ENCODE measurements at places on chromosomes 12 and 14.

GRCh38 chr12:121958541-121959240, 40.3 kb downstream of the CFAP251 start:
- no peak for DNase-seq

DNA sequence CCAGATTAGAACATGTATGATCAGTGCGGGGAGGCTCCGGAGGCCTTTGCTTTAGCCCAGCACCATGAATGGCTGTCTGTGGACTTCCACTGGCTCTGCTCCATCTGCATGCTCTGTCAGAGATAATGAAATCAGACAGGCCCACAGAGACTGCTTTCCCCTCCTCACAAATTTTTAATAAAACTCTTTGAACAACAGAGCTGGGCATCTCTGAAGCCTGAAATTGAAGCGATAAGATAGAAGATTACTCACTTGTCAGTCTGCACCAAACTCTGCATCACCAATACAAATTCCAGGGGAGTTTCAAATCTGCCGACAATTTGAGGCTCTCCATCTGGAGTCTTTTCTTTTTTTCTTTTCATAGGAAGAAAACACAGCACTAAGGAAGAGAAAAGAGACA, 110.0 kb downstream of the DYRK2 start:
- DNase-seq, result no peak

GRCh38 chr12:121072147-121072546, 33.1 kb upstream of the OASL start:
- DNase-seq, result no peak

- peak; percentile 65 for DNase-seq
These were observed 11.8 kb upstream of the POLR3B start for GRCh38 chr12:106345746-106346145.

- DNase-seq, result no peak
These were observed 66.7 kb upstream of the STON2 start for GRCh38 chr14:81466854-81467253.

- no peak for DNase-seq
These were observed 5.3 kb downstream of the SPRYD3 start for GRCh38 chr12:53073881-53074280.

DNA sequence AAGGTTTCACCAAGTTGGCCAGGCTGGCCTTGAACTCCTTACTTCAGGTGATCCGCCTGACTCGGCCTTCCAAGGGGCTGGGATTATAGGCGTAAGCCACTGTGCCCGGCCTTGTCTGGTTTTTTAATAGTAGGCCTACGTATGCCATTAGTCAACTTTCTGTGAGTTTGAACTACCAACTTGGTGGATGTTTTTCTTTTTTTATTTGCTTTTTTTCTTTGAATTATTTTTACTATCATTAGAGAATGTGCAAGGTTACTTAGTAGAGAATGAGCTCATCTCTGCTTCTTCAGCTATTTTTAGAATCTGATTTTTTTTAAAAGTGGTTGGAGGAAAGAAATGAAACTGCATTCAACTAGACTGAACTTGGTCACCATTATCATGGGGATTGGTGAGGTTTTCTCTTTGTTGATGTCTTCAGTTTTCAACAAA, 51.4 kb downstream of the HMGA2 start:
- no peak for DNase-seq

- no peak for DNase-seq
These were observed 175.4 kb downstream of the ETNK1 start for GRCh38 chr12:22800332-22800731.

DNA sequence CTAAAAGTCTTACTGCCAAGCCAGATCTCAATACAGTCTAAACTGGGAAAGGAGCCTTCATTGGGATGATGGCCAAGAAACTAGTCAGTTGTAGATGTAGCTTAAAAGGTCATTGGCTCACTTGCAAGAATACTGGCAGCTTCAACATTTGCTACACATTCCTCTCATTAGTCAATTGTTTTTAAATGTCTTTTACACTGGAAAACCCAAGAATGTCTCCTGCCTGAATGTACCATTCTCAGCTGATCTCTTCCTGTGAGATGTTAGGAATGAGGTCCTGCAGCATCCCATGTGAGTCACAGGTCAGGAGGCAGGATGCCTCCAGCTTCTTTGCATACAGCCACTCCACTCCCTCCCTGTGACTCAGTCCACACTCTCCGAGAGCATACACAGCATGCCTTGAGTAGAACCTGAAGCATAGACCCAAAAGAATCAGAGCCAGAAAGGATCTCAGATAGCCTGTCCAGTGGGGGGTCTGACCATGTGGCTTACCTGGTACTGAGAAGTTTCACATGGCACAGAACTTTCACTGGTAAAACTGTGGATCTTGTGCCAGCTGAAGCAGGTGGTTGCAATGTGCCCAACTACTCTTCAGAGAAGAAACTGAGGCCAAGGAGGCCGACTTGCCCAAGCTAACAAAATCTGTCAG, 56.0 kb upstream of the HECTD1 start:
- peak; percentile 78 for DNase-seq

DNA sequence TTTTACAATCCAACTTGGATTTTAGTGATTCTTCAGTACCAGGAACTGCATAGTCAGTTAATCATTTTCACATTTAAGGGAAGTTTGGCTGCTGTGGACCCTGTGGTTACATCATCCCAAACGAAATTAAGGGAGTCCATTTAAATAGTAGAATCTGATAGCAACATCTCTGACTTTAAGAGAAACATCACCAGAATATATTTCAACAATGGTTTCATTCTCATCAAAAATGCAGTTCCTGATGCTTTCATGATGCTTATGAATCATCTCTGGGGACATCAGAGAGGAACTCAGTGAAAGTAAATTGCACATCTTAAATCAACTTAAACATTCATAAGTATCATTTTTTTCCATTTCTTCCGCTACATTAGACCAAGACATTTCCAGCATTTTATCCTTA, 1170.7 kb downstream of the FSCB start:
- DNase-seq, result no peak

DNA sequence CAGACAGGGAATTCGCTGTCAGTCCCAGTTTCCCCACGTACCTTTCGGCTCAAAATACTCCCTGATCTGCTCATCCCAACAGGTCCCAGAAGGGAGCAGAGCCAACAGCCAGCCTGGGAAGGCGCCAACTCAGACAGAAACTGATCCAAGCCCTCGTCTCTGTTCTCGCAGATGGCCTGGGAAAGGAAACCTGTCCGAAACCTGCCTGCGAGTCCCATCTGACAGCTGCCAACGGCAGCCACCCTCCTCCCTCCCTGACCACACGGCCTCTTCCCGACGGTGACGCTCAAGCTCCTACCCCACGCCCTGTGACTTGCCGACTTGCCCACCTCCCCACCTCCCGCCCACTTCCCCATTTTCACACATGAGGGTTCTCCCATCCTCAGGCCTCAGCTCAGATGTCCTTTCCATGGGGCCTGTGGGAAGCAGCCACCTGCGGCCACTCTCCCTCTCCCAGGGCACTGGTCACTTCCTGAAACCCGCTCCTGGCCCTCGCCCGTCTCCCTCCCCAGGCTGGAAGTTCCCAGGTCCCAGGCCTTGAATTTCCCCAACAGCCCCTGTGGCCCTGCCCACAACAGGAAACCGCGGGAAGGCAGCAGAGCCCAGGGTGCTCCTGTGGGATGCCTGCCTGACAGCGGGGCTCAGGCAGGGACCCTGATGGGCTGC, 60.9 kb upstream of the FBRSL1 start:
- DNase-seq, result no peak

GRCh38 chr14:69711065-69711464, 55.9 kb upstream of the SRSF5 start:
- no peak for DNase-seq

GRCh38 chr14:90281261-90281660, 24.9 kb downstream of the PSMC1 start:
- no peak for DNase-seq

GRCh38 chr14:31122098-31122611, 85.4 kb downstream of the HECTD1 start:
- DNase-seq, result no peak

DNA sequence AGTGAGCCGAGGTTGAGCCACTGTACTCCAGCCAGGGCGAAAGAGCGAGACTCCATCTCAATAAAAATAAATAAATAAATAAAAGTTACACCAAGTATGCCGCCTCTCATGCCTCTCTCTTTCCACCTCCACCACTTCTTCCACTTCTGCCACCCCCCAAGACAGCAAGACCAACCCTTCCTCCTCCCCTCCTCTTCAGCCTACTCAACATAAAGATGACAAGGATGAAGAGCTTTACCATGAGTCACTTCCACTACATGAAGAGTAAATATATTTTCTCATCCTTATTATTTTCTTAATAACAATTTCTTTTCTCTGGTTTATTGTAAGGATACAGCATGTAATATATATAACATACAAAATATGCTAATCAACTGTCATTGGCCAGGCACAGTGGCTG, 3.6 kb upstream of the TMED2 start:
- no peak for DNase-seq

- DNase-seq, result no peak
These were observed 164.7 kb upstream of the PRMT8 start for GRCh38 chr12:3326156-3326849.

DNA sequence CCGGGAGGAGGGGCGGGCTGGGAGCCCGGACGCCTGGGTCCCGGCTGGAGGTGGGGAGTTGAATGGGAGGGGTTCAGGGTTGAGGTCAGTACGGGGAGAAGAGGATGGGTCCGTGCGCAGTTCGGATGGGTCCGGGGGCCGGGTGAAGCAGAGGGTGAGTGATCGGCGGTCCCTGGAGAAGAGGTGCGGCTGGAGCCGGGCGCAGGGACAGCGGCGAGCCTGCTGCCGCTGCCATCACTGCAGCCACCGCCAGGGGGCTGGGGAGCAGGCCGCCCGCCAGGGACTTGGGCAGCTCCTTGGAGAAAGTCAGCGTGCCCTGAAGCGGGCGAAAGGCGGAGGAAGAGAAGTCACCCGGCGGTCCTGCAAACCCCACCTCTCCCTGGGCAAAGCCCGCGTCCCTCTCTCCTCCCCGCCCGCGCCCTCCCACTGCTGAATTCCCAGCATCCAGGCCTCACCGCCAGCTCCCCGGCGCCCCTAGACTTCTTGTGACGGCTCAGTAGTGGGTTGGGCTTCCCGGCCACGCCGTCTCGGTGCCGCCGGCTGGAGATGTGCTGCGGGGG, 6.0 kb upstream of the GPR84 start:
- no peak for DNase-seq

GRCh38 chr12:96211988-96212387, 17.8 kb downstream of the ELK3 start:
- DNase-seq, result no peak

- no peak for DNase-seq
These were observed 71.9 kb downstream of the CRACR2A start for GRCh38 chr12:3680919-3681594.

DNA sequence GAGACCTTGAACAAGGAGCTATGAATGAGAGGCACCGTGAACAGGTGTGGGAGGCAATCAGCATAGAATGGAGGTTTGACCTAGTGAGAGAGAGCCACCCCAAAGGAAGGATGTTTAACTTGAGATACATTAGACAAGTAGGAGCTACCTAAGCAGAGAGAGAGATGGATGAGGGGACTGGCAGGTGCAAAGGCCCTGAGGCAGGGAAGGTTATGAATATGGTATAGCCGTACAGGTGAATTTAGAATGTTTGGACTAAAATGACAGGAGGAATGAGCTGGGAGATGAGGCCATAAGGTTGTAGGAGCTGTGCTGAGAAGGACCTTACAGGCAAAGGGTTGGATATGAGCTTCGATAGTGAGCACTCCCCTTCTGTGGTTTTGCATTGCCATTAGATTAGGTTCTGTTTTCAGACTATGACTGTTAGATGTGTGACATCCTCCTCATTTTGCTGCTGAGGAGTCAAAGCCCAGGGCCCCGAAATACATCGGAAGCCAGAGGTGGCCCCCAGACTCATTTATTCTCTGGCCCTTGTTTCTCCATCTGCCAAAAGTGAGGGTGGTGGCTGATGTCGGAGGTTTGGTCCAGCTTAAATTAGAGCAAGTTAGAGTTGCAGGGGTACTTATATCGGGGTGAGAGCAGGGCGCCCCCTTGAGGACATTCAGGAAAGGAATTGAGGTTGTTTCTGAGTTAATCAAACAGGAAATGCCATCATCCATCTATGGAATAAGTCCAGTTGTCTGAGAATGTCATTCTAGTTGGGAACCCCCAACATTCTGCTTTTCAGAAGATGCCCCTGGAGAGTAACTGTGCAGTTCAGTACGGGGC, 29.4 kb downstream of the SLC24A4 start:
- peak; percentile 7 for DNase-seq

DNA sequence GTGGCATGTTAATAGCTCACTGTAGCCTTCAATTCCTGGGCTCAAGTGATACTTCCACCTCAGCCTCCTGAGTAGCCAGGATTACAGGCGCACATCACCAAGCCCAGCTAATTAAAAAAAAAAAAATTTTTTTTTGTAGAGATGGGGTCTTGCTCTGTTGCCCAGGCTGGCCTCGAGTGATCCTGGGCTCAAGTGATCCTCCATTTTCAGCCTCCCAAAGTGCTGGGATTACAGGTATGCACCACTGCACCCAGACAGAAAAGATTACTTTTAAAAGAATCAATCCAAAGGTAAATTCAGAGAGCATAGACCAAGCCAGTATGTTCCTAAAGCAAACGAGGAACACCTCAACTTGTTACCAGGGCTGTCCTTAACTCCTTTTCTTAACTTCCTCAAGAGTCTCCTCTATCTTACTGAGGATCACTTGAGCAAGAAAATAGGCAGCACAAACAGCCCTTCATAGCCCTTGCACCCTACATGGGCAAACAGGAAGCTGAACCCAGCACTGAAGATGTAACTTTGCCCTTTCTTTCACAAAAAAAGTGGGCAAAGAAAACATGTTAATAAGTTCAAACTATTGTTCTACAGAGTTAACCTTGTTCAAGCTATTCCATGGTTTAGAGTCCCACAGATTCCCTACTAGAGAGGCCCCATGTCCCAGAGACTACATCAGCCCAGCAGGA, 11.3 kb downstream of the CS start:
- no peak for DNase-seq

- DNase-seq, result no peak
These were observed 38.0 kb downstream of the CNTN1 start for GRCh38 chr12:40730281-40730680.

DNA sequence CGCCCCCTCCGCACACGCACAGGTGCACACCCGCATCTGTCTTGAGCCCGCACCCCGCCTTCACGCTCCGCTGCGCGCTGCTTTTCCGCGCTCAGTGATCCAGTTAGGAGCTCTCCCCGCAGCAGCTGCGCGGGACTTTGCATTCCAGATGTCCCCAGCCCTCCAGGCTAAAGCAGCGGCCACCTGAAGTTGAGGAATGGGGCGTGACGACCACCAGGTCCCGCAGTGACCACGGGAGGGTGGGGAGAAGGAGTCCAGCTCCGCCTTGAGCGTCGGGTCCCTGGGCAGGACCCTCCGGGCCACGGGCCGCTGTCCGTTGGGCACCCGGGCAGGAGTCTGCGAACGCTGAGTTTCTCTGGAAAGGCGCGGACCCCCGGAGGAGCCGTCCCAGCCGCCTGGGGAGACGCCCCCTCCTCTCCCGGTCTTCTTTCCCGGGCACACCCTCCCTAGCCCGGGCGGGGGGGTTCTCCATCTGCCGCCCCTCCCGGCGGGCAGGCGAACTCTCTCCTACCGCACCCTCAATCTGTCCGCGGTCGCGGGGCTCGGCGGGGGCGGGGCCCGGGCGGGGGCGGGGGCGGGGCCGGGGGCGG, 334 bp upstream of the TMEM132C start:
- DNase-seq, result no peak

DNA sequence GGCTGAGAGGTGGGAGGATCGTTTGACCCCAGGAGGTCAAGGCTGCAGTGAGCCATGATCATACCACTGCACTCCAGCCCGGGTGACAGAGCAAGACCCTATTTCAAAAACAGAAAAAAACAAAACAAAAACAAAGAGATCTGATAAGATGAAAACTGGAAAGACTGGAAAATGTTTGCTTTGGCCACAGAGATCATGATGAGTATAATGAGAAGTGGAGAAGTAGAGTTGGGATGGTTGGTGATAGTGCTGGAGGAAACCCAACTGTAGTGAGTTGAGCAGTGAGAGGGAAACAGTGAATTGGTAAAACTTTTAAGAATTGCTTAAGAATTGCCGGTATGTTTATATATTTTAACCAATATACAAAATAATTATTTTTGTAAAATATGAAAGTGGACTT, 39.2 kb downstream of the MON2 start:
- no peak for DNase-seq
